ENCODE measurements at places on chromosomes 5 and 9.

GRCh38 chr9:8677741-8678140, 878.2 kb upstream of the DMAC1 start:
- DNase-seq, result no peak

DNA sequence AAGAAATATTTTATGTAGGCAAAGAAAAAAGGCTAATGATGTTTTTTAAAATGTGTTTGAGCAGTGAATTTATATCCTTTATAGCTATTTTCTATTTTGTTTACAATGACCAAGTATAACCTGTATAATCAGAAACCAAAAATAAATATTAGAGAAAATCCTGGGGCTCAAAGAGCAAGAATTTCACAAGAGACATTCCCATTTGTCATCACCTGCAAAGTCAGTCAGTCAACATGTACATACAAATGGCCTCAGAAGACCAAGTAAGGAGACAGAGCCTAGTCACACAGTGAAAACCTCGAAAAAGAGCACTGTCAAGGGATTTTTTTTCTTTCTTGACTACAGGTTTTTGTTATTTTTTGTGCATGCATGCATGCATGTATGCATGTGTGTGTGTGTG, 231.4 kb downstream of the GLIS3 start:
- DNase-seq, result no peak

- no peak for DNase-seq
These were observed 76.7 kb downstream of the FAM170A start for GRCh38 chr5:119706049-119706448.

- DNase-seq, result no peak
These were observed 20.9 kb downstream of the ZNF474 start for GRCh38 chr5:122150215-122150614.

DNA sequence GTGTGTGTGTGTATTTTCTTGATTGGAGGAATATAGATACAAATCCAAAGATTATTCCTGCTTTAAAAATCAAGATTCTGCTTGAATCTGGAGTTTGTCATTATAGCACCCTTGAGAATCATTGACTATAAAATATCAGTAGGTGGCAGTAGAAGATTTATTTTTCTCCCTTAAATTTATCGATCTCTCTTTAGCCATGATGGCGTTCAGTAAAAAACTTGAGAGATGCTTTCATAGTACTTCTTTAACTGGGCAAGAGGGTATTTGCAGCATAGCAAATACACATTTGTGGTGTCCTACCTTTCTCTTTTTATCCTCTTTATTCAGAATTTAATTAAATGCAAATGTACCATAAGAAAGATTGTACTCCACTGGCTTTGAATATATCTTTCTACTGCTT, 307.7 kb downstream of the ADGRV1 start:
- no peak for DNase-seq

DNA sequence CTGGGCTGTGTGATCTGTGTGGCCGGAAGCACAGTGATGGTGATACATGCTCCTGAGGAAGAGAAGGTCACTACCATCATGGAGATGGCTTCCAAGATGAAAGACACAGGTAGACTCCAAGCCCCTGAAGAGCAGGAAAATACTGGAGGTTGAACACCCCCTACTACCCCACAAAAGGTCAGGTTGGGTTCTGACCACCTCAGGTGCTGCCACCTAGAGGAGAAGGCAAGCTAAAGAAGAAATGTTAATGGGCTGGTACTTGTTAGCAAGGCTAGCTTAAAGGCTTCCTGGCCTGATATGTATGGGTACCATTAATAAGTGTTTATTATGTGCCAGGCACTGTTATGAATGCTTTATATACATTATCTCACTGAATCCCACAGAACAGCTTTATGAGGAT, 11.7 kb downstream of the NIPAL4 start:
- DNase-seq, result no peak

- no peak for DNase-seq
These were observed 77.8 kb downstream of the GCNT4 start for GRCh38 chr5:74974451-74975091.

- DNase-seq, result no peak
These were observed 97.3 kb downstream of the OXCT1 start for GRCh38 chr5:41772785-41773442.

DNA sequence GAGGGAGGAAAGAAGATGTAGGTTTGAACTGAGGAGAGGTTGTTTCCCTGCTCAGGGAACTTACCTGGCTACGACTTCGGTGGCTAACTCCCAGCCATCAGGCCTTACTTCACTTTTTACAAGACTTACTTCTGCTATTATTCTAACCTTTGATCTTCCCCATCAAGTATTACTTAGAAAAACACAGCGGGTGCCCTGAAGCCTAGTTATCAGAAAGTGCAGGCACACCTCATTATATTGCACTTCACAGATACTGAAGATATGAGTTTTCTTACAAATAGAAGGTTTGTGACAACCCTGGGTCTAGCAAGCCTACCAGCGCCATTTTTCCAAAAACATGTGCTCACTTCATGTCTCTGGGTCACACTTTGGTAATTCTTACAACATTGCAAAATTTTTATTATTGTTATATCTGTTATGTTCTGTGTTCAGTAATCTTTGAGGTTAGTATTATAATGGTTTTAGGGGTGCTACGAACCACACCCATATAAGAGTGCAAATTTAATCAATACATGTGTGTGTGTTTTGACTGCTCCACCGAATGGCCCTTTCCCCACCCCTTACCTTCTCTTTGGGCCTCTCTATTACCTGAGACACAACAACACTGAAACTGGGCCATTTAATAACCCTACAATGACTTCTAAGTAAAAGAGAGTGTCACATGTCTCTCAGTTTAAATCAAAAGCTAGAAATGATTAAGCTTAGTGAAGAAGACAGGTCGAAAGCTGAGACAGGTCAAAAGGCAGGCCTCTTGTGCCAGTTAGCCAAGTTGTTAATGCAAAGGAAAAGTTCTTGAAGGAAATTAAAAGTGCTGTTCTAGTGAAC, 2102.7 kb upstream of the WWC1 start:
- DNase-seq, result no peak

Measured in stimulated activated CD4-positive, alpha-beta T cell treated with anti-CD3 and anti-CD28 coated beads, Interleukin-4, amount 100 ng/mL, for 1 hour (primary cell).